ENCODE measurements at places on chromosomes 1 and 21. TPM values are rescaled to one million over a fixed set of nuclear protein-coding genes. Genes with fewer than 3 reads are reported as not detected.

Gene TPRG1L
- 32.9 TPM for total RNA-seq

Gene SERTAD4
- total RNA-seq = not detected

Gene ADAM30
- total RNA-seq = not detected

Gene TNFRSF25
- 2.8 TPM for total RNA-seq

Gene G0S2
- total RNA-seq = 10.1 TPM

Gene UBE2U
- not detected for total RNA-seq

Gene PLD5
- not detected for total RNA-seq

Data from articular chondrocyte of knee joint (primary cell).